HCT116 (cell line): ENCODE measurements at places on chromosomes 2 and 18. TPM values are rescaled to one million over a fixed set of nuclear protein-coding genes. Genes with fewer than 3 reads are reported as not detected.

The UBE2E3 gene
- total RNA-seq = 64.2 TPM

DNA sequence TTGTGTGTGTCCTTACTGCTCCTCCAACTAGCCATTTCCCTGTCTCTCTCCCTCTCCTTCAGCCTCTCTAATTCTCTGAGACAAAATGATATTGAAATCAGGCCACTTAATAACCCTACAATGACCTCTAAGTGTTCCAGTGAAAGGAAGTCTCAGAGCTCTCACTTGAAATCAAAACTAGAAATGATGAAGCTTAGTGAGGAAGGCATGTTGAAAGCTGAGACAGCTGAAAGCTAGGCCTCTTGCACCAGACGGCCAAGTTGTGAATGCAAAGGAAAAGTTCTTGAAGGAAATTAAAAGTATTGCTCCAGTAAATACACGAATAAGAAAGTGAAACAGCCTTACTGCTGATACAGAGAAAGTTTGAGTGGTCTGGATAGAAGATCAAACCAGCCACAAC is 72.9 kb downstream of the PRKCE start:
- no peak for DNase-seq
- no peak overlapping the region for H3K27ac ChIP-seq
- no peaks in the 10 kb centered on the region for H3K27me3 ChIP-seq
- peaks cover 5% of the 10 kb centered on the region; the same call in 1 of the 2 replicates for H3K4me1 ChIP-seq

- H3K4me3 ChIP-seq = no peak overlapping the region
- H3K27me3 ChIP-seq = peaks cover 4% of the 10 kb centered on the region; the same call in 1 of the 2 replicates
- no peak overlapping the region for H3K27ac ChIP-seq
Measured at GRCh38 chr2:98277162-98277859, 68.9 kb upstream of the CNGA3 start.

GRCh38 chr2:56714400-56714799 is 530.6 kb downstream of the CCDC85A start:
- no peak for DNase-seq
- no peaks in the 10 kb centered on the region for H3K36me3 ChIP-seq
- no peaks in the 10 kb centered on the region for H3K4me1 ChIP-seq
- no peaks in the 10 kb centered on the region for H3K27me3 ChIP-seq
- H3K27ac ChIP-seq = no peak overlapping the region

DNA sequence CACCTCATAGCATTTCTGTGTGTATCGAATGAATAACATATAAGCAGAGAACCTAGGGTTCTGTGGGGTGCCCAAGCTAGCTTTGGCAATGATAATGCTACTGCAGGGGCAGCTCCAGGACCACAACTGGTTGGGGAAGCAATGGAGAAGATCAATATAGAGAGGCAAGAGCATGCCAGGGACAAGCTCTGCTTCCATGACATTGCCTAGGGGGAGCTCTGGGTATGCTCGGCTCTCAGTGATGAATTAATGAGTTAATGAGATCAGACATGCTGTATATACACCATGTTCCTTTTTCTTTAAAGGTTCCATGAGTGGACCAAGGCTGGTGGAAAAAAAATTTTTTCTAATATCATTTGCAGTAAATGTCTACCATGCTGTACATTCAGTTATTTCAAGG is 618.4 kb downstream of the BCL11A start:
- no peak overlapping the region for H3K27ac ChIP-seq

The CPO gene
- 0.32 TPM for total RNA-seq

GRCh38 chr18:59272891-59273758 is at the start of gene RAX:
RAX (minus strand) TSS chr18:59273454; CDS start chr18:59273206, 248 bp downstream.
- H3K27me3 ChIP-seq = peaks cover 17% of the 10 kb centered on the region
- no peak for DNase-seq
- no peak within 1 kb of the TSS for H3K27ac ChIP-seq
- no peaks in the 10 kb centered on the region; the same call in 1 of the 2 replicates for H3K4me1 ChIP-seq
- H3K4me3 ChIP-seq = no peak within 1 kb of the TSS
